ENCODE measurements at places on chromosomes 6 and 20.

DNA sequence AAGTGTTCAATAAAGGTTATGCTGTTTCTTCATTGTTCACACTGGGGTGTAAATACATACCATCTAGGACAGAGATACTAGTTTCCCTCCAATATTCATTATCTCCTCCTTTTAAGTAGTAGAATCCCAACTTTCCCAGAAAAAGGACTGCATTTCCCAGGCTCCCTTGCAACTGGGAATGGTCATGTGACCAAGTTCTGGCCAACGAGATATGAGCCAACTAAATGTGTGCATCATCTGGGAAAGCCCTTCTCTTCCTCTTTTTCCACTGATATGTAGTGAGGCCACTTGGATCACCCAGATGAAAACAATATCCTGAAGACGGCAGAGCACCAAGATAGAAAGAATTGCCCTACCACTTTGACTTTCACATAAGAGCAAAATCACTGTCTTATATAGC lies 97.9 kb upstream of the PTPRT start:
- DNase-seq: no peak

- no peak for DNase-seq
Observed at GRCh38 chr20:16104783-16105182, 468.5 kb downstream of the KIF16B start.

DNA sequence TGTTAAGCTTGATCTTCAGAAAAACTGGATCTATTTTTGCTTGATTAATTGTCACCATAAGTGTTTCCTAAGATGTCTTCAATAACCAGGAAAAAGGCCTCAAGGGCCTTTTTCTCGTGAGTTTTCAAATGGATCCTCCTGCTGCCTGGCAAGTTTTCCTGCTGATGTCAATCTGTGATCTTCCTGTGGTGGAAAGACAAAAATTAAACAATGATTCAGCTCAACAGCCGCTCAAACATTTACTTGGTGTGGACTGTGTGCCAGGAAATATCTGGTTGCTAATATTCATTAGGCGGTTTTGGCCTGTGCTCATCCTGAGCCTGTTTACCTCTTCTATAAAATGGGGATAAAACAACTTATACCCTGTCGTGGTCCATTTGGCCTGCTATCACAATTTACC lies 35.4 kb upstream of the SSTR4 start:
- DNase-seq: no peak

DNA sequence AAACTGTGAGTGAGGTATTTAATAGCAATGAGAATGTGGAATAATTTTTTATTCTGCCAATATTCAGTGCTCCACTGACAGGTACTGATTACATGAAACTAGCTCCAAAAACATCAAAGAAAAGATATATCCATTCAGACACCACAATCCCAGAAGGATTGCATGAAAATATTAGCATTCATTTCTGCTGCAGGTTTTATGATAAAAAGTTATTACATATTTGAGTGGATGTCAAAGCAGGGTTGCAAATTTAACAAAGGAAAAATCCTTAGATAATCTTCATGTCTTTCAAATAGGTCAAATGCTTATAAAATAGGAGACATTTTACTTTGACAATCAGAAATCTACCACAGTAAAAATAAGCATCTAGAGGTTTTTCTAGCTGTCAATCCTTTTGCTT lies 13.3 kb downstream of the MCHR2 start:
- DNase-seq: no peak

Data from AG04449 (cell line).